A549 treated with Mapracorat at 1 μM for 4 hours (cell line): ENCODE measurements at places on chromosomes 7 and 10. TPM values are rescaled to one million over a fixed set of nuclear protein-coding genes. Genes with fewer than 3 reads are reported as not detected.

NOS3 gene
- total RNA-seq, result 0.13 to 0.37 TPM (median 0.34 TPM) in 5 replicates

AKR1E2 gene
- 4.9 to 8.0 TPM (median 5.6 TPM) in 5 replicates for total RNA-seq

MYL10 gene
- not detected in 5 replicates for total RNA-seq

GSDME gene
- 34.9 to 51.2 TPM (median 42.2 TPM) in 5 replicates for total RNA-seq

NME8 gene
- not detected in 5 replicates for total RNA-seq

PAPSS2 gene
- 17.3 to 22.2 TPM (median 21.2 TPM) in 5 replicates for total RNA-seq

GPER1 gene
- 0.98 to 1.5 TPM (median 1.2 TPM) in 5 replicates for total RNA-seq

MLXIPL gene
- total RNA-seq, result 0.61 to 1.6 TPM (median 0.95 TPM) in 5 replicates

CYP3A4 gene
- total RNA-seq, result 0.09 to 0.10 TPM in 2 of 5 replicates, not detected in the others

OR2A7 gene
- not detected in 5 replicates for total RNA-seq
